WERI-Rb-1 (cell line): ENCODE measurements at places on chromosomes 5 and 9.

- DNase-seq = peak; percentile 20
These were observed 501.7 kb downstream of the ARHGEF28 start for GRCh38 chr5:74127381-74128320.

DNA sequence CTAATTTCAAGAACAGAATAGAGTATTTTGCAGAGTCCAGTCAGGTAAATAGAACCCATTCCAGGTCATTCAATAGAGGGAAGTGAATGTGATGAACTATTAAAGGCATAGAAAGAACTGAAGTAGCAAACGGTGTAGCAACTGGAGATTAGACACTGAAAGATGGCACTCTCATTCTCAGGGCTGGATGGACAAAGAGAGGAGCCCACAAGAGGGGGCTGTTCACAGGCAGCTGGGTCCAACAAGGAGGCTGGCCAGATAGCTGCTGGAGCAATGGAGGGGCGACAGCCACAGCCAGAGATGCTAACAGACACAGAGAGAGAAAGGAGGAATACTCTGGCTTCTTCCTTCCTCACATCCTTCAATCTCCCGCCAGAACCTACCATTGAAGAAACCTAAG lies 93.1 kb upstream of the SMARCA2 start:
- no peak for DNase-seq

DNA sequence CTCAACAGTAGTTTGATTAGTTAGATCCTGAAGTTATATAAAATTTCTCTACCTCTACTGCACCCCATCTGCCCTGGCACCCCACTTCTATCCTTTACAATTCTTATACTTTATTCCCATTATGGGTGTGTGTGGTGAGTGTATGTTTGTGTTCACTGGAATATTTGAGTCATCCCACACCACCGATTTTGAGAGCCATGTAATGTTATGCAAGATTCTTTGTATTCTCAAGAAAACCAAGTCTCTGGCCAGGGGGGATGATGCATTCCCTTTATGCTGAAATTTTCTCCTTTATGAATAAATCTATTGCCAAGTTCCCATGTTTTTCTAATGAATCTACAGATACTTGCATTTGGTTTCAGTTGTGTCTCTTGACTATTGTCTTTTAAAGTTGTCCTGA lies 266.8 kb downstream of the ARHGEF28 start:
- DNase-seq = no peak

GRCh38 chr9:136882109-136882946 lies 4.0 kb upstream of the TRAF2 start:
- no peak for DNase-seq

DNA sequence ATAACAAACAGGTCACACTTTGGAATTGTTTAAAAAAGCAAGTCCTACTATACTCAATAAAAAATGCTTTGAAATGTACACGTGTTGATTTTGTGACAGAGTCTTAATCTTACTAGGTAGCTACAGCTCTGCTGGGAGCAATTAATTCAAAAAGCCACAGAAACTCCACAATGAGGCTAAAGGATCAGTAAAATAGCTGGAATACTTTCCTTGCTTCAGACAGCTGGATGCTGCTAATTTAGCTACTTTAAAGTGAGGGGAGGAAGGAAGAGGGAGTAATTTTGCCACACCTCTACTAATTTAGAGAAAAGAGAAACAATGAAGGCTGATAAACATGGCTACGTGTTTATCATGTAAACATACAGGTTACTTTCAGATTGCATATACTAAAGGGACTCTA lies 927.6 kb upstream of the DMAC1 start:
- no peak for DNase-seq

GRCh38 chr9:125812403-125812802 lies 65.2 kb downstream of the PBX3 start:
- no peak for DNase-seq

- DNase-seq = no peak
These were observed 396.5 kb downstream of the MLLT3 start for GRCh38 chr9:20225826-20226225.

GRCh38 chr5:1167728-1168709 lies 33.4 kb upstream of the SLC6A19 start:
- peak; percentile 83 for DNase-seq

DNA sequence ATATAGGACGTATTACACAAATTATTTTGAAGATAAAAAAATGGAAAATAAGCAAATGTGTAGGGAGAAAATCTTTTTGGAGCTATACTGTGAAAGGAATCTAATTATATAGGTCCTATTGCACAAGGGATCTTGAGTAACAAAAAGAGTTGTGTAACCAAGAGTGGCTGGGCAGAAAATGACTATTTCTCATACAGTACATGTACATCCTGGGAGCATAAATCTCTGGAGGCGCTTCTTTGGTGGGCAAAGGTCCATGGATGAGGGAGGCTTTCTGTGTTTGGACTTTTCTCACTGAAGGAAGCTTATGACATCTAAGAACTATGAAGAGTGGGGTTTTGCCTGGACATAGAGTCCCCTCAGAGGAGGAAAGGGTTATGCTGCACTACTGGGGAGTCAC lies 29.8 kb downstream of the ANKS6 start:
- no peak for DNase-seq

- DNase-seq = no peak
These were observed 150.5 kb upstream of the EPB41L4A start for GRCh38 chr5:112569596-112569995.

DNA sequence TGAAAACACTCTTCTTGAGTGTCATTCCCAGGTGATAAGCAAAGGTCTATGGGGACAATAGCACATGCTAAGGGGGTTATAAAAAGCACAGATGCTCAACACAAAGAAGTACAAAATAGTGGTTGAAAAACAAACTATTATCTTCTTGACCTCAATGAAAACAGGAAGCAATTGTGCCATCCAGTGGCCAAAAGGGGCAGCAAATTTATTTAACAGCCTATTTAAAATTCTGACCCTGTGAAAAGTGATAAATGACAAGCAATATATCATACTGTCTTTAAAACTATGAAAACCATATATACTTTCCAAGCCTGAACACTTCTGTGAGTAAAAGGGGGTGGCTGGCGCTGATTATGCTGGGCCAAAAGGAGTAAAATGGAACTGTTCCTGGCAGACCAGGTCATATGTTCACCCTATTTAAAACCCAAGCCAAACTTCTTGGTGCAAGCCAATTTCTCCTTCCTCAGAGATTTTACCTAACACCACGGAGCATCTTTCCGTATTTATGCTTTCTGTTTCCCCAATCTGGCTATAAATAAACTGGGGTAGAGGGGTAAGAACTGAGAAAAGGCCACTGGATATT lies 29.7 kb downstream of the TEX10 start:
- DNase-seq = peak; percentile 56

DNA sequence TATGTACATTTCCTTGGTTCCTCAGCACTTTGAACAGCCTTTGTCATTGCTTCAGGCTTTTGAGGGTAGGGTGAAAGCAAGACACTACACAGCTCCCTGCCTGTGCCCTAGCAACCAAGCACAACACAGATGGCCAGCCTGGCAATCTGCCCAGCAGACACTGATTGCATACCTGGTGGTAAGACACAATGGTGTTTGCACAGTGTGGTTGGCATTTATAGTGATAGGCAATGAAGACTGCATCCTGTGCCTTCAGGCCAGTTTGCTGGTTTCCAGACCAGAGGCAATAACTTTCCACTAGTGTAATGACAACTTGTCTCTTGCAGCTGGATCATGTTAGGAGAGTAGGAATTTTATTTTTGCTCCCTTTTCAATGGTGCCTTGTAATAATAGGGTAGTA lies 144.5 kb upstream of the TNC start:
- peak; percentile 28 for DNase-seq

- no peak for DNase-seq
These were observed 136.1 kb downstream of the FGF1 start for GRCh38 chr5:142549834-142550233.

DNA sequence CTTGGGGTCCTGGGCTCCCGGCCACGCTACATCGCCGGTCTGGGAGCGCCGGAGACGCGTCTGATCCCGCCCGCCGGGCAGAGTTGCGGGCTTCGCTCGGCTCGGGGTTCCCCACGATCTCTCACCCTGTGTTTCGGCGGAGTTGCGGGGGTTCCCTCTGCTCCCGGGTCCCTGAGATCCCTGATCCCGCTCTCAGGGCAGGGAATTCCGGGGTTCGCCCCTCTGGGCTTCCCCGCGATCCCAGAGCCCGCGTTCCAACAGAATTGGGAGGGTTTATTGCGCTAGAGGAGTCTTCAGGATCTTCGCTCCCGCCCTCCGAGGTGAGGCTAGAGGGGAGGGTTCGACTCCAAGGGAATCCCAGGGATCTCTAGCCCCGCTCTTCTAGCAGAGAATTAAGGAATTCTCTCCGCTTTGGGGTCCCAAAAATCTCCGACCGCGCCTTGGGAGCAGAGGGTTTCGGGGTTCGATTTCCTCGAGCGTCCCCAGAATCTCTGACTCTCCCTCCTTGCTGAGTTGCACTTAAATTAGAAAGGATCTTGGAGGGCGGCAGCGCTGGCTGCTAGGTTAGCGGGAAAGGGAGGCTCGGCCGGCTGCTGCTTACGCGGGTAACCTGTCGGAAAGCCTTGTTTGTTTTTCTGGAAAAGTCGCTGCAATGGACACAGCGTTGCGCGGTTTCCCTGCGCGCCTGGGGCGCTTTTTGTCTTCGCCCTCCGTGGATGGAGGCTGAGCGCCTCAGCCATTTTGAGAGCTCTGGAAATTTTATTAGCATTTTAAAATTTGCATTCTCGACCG lies 1.3 kb downstream of the DMRT1 start:
- DNase-seq = peak; percentile 33

DNA sequence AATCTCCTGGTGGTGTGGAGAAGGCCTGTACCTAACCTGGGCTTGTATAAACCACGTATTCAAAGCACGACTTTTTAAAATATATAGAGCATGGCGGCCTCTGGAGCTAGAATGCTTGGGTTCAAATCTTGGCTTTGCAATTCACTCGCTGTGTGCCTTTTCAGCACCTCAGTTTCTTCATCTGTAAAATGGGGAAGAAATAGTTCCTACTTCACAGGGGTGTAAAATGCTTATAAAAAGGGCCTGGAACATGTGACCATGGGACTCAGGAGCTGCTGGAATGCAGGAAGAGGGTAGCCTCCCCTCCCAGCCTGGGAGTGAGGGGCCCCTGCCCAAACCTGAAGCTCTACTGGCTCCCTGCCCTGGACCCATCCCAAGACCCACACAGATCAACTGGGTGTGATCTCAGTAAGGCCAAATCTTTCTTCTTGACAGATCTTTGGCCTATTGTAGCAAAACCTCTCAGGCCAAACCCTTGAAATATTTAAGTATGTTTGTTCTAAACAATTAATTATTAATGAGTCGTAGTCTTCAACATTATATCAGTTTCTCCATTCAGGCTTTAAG lies 269.0 kb downstream of the ZSWIM6 start:
- no peak for DNase-seq

DNA sequence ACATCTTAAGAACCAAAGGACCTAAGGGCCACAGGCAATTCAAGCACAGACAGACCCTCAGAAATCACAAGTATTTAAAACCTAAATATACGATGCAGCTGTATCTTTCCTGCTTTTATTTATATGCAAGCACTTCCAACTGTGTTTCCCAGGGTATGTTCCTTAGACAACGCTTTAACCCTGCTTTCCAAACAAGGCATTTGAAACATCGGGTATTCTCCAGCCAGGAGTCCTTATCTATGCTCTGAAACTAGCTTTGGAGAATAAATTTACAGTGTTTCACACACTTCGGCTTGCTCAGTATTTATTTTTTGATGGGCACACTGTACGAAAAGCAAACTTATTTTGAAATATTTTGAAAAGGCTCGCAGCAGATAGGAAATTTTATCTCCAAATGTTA lies 13.5 kb downstream of the NR6A1 start:
- no peak for DNase-seq

DNA sequence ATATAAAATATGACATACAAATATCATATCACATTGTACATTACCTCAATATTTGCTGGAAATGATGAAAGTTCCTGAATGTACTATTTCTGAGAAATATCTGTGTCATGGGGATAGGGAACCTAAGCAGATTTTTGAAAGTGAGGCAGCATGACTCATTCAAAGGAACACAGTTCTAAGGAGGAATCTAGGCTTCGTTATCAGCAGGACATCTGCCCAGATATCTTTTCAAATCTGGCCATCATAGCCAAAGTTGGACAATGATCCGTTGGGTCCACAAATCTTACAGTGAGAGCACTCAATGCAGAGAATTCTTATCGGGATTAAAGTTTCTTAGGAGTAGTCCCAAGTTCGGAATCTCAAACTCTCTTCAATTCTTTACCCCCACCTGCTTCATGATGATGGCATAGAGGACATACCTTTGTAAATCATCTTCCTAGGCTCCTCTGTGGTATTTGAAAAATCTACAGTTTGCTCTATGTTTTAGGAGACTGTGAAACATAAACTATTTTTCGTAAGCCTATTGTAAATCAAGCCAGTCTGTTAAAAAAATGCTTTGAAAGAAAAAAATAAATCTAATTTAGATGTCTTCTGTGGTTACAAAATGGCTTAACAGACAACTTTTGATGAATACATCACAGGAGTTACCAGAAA lies 29.4 kb upstream of the ALDH1A1 start:
- no peak for DNase-seq

DNA sequence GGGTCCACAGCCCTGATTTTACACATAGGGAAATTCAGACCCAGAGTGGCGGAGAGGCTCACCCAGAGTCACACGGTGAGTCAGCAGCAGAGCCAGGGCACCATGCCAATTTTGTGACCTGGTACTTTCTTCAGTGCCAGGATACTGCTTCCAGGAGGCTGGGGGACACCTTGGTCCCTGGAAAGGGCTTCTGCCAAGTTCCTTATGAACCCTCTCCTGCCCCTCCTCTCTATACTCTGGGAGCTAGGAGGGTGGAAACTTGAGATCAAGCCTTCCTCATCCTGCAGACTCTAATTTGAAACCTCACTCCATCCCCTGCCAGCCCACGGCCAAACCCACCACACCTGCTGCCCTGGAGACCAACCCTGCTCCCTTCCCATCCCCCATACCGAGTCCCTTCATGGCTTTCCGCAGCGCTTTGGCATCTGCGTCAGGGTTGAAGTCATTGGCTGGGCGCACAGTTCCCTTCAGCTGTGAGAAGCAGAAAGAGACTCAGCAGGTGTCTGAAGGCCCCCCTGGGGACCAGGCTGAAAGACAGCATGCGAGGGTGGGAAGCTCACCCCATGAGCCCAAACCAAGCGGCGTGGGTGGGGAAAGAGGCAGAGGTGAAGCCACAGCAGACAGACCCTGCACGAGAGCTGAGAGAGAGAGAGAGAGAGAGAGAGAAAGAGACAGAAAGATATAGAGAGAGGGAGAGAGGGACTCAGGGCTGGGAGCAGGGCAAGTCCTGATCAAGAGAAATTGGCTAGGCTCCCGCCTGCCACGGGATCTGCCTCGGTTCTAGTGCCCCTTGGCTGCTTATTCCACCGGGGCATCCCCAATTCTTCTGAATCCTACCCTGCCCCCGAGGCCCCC lies 33.5 kb downstream of the ANXA6 start:
- no peak for DNase-seq

- DNase-seq = no peak
These were observed 975 bp upstream of the HAVCR1 start for GRCh38 chr5:157059891-157060290.

- no peak for DNase-seq
These were observed 36.2 kb upstream of the OTULIN start for GRCh38 chr5:14628346-14628745.

GRCh38 chr5:129438322-129438721 lies 21.8 kb upstream of the ADAMTS19 start:
- no peak for DNase-seq
